ENCODE measurements at places on chromosomes 3 and 15.

DNA sequence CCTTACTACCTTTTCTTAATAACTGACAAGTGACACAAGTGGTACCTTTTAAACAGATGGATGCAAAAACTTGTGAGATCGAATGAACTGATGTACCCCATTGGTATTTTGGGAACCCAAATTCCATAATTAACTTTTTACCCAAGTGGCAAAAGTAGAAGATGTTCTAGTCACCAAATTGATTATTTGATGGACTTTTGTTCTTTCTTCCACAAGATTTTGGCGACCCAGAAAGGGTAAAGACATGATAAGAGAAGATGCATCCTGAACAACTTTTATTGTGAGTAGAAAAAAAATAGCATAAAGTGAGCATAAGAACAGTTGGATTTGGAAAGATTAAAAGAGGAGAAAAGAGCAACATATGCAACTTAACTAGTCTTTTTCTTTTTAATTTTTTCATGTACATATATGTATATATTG, 159.5 kb downstream of the TIGIT start:
- DNase-seq = no peak

DNA sequence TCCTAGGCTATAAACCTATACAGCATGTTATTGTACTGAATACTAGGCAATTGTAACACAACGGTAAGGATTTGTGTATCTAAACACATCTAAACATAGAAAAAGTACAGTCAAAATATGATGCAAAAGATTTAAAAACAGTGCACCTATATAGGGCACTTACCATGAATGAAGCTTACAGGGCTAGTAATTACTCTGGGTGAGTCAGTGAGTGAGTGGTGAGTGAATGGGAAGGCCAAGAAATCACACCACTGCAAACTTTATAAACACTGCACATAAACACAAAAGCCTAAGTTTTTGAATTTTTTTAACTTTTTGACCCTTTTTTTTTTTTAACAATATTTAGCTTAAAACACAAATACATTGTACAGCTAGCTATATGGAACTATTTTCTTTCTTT, 204.7 kb upstream of the CTNNB1 start:
- no peak for DNase-seq

- no peak for DNase-seq
Measured at GRCh38 chr3:4511491-4512262, 18.5 kb downstream of the ITPR1 start.

- no peak for DNase-seq
Measured at GRCh38 chr3:353191-353739, 156.7 kb downstream of the CHL1 start.

DNA sequence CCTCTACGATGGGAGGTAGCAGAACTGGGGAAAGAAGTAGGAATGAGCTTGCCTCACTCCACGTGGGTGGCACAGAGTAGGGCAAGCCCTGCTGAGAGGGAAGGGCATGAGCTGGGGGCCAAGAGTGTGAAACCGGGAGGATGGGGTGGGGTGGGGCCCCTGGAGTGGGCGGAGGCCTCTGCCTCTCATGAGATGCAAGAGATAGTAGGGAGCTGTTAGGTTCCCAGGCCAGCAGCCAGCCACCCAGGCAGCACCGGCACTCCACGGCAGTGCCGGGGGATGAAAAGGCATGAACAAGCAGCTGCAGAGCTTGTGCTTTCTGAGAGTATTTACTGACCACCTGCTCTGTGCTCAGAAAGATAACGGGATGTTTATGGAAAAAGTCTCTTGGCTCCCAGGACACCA, 24.4 kb upstream of the PLA2G4E start:
- no peak for DNase-seq

DNA sequence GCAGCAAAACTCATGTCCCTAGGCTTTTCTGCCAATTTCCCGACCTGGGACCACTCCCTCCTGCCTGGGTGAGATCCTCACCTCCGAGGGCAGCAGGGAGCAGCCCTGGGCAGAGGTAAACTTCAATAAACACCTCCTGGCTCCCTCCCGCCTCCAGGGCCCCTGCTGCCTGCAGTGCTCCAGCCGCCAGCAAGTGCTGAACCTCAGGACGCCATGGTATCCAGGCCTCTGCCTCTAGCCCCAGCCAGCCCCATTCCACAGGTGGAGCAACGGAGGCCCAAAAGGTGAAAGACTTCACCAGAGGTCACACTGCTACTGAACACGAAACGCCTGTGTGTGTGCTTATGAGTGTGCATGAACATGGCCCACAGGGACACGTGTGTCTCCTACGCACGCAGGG, 59.9 kb upstream of the LINGO1 start:
- DNase-seq = no peak

GRCh38 chr15:101070502-101071273, 151.5 kb downstream of the LRRK1 start:
- no peak for DNase-seq

- DNase-seq = no peak
Measured at GRCh38 chr15:55514414-55514850, 6.4 kb upstream of the DNAAF4 start.

GRCh38 chr3:189236352-189236751, 64.6 kb downstream of the TPRG1 start:
- no peak for DNase-seq
